ENCODE measurements at places on chromosomes 5 and 9. TPM values are rescaled to one million over a fixed set of nuclear protein-coding genes. Genes with fewer than 3 reads are reported as not detected.

The PCDHA7 gene
- 0.25 TPM for total RNA-seq

The CTSV gene
- total RNA-seq, result 3.1 TPM

The LTC4S gene
- total RNA-seq, result 0.41 TPM

The DAB2 gene
- 12.6 TPM for total RNA-seq

The ADAMTSL1 gene
- 0.62 TPM for total RNA-seq

The MORN5 gene
- not detected for total RNA-seq

The PDE6A gene
- not detected for total RNA-seq
